NCI-H2081 (cell line): ENCODE measurements at places on chromosomes 13 and 19.

DNA sequence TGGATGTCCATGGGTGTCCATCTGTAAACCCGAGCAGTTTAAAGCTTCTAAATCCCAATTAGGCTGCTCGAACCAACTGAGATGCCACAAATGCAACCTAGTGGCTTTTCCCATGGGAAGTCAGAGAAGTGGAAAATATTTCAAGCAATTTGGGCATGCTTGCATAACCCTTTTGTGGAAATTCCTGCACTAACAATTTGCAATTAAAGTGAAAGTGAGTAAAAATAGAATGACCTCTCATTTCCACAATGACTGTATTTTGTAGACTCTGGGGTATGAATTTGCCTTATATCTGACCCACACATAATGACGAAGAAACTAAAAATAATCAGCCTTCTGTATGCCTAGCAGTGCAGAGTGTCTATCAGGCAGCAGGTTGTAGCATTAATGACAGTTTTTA is 91.8 kb upstream of the TSC22D1 start:
- DNase-seq = no peak

GRCh38 chr19:16589917-16590316 is 17.7 kb upstream of the SLC35E1 start:
- DNase-seq = peak; percentile 41

GRCh38 chr19:15437355-15438123 is 12.2 kb downstream of the WIZ start:
- DNase-seq = no peak

DNA sequence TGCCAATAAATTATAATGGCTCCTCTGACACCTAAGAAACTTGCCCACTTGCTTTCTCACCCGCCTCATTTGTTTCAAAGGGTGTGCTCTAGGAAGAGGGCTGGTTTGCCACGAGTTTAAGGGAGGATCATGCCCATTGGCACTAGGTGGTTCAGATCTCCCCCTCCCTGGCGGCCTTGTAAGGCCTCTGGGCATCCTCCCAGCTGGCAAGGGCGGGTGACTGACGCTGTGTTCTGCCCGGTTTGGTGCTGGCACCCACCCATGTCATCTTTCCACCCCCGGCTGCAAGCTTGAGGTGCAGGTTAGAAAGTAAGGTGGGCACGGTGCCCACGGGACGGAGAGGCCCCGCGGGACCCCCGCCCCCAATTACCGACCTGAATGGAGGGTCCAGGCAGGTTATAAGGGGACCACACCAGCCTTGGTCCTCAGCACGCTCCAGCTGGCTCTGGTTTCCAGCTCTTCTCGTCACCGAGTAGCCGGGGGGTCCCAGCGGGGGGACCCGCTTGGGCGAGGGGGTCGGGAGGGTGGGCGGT is 90.4 kb downstream of the PTPRS start:
- DNase-seq = no peak

- DNase-seq = no peak
Observed at GRCh38 chr13:30965380-30965779, 32.9 kb downstream of the TEX26 start.

- DNase-seq = no peak
Observed at GRCh38 chr13:35471706-35472322, 4.7 kb downstream of the MAB21L1 start.

GRCh38 chr13:66477816-66478215 is 752.3 kb downstream of the PCDH9 start:
- DNase-seq = no peak

DNA sequence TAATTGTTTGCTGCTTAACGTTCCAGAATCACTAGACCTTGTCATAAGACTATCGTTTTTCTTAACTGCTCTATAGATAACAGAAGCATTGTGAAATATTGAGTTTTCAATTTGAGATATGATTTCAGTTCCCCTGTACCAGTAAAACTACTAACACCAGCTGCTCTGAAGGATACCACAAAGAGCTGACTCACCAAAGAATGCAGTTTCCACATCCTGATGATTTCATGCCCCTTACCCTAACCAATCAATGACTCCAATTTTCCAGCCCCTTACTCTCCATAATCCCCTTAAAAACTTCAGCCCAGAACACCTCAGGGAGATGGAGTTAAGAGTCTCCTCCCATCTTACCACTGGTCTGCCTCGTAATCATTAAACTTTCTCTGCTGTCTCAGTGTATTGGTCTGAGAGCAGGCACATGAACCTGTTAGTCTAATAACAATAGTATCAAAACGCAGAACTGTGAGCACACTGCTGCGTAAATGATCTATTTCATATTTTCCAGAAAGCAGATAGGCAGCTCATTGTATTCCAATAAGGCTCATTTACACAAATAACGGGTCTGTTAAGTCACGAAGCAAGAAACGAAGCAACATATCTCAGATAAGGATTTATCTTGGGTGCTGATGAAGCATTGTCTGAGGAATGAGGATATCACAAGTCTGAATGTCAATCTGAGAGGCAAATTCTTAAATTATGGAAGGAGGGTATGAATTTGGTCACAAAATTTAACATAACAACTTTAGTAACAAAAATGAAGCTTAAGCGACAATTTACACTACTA is 14.1 kb upstream of the CCNA1 start:
- DNase-seq = no peak

DNA sequence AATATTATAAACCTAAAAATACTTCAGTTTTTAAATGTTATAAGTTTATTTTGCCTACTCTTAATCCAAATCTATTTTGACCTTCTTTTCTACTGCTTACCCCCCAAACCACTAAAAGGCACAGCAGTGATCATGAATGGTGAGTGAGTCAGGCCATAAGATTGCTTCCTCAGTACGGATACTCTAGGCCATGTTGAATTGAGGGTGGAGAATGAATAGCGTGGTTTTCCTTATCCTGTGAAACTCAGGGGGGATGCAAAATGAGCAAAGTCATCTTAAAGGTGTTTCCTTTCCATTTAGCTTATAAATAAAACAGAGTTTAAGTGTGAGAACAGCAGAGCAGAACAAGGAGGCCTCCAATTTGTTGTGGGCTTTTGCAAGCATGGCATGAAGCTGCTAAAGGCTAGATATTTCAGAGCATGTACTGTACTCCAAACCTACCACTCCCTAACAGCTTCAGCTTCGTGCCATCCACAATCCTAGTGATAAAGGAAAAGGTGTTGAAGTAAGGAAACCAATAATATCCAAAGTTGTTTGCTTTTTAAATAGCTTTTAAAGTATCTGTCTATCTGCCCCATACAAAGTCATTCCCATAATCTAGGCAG is 25.0 kb downstream of the SERPINE3 start:
- DNase-seq = no peak

DNA sequence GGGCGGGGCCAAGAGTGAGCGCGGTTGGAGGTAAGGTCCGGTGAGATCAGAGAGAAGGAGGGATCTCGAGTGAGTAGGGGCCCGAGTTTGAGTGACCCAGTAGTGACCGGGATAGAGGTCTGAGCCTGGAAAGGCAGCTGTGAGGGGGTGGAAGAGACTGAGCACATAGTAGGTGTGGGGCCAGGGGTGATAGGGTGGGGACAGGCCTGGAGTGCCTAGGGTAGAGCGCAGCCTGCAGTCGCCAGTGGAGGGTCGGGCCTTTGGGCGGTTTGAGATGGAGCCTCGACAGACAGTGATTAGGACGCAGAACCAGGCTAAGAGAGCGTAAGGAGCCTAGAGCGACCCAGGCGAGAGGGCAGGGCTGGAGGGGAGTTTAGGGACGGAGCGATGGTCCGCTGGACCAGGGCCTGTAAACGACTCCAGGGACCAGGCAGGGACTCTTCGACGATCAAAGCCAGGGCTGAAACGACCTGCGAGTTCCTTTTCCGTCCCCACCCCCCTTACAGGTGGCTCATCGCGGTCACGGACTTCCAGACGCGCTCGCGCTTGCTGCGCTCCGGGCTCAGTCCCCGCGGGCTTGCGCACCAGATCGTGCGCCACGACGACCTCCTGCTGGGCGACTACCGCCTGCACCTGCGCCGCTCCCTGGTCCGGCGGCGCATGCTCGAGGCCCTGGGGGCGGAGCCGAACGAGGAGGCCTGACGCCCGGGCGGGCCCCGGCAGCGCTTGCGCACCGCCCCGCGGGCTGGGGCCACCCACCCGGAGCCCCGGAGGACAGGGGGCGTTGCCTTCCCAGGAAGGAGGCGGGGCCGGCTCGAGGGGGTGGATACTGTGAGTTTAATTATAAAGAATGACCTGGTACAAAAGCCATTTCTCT is 9.4 kb downstream of the C19orf81 start:
- DNase-seq = peak; percentile 60

DNA sequence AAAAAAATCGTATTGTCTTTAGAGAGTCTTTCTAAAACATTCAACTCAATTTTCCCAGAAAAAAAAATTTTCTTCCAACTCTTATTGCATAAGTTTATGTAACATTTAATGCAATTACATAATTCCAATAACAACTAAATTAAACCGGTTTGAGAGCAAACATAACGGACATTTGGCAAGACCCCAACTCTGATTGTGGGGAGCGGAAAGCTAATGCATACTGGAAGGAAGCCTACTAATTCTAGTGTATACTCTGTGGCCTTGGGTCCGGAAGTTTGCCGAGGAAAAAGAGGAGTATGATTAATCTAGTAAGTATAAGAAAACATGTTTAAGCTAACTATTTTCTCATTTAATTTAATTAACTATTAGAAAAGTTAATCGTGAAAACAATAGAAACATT is 21.3 kb upstream of the MIR17HG start:
- peak; percentile 7 for DNase-seq

- DNase-seq = no peak
Observed at GRCh38 chr19:28465371-28466086, 747.4 kb downstream of the UQCRFS1 start.

GRCh38 chr19:6020166-6020882 is 42.4 kb upstream of the RANBP3 start:
- peak; percentile 93 for DNase-seq

DNA sequence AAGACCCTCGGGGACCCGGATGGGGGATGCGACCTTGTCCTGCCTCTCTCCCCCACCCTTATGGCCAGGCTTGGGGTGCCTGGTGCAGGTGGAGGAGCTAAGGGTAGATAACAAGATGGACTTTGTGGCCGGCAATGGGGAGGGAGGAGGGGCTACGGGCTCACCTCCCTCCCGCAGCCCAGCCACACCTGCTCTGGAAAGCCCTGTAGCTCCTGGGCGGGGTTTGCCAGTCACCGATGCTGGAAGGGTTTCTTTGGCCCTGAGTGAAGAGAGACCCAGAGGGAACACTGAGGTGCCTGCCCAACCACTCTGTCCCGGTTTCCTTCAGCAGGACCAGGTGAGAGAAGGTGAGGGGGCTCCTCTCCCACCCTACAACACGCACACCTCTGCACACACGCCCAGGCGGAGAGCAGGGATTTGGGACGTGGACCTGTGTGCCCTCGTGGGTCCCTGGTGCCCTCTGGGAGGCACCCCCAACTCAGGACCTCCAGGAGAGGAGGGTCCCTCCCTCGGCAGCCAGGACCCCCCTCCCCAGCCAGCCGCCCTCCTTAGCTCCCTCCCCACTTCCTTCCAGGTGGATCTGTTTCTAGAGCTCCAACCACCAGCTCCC is at the start of gene FUT2:
Gene FUT2, plus strand, starts transcription at position 229 of the 610 bp plus-strand sequence. CDS start 6,986 bp downstream, outside the sequence.
- DNase-seq = peak; percentile 61

DNA sequence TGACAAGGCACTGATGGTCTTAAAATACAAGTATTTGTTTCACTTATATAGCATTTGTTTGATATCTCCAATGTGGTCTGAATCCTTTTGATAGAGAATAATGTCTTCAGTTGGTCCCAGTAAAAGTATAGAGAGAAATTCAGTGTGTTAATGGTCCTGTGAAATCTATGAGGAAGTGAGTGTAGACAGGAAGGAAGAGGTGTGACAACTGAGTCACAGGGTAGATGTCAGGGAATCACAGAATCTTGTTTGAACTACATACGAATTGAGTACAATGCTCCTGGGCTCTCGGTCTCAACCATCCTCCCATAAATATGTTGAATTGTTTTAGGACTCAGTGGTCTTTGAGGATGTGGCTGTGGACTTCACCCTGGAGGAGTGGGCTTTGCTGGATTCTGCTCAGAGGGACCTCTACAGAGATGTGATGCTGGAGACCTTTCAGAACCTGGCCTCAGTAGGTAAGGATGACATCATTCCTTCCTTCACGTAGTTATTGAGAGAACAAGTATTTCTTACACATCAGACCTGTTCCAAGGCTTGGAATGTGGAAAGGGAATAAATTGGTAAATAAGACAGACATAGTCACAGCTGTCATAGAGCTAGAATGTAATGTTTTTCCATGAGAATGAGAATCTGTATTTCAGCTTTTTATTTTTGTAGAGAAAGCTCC is 9.1 kb downstream of the ZNF555 start:
- no peak for DNase-seq

GRCh38 chr19:8615813-8616596 is 5.5 kb upstream of the ADAMTS10 start:
- DNase-seq = no peak
